ENCODE measurements at places on chromosomes 1 and 21.

GRCh38 chr1:96466842-96467241 lies 254.7 kb upstream of the PTBP2 start:
- no peak for DNase-seq

DNA sequence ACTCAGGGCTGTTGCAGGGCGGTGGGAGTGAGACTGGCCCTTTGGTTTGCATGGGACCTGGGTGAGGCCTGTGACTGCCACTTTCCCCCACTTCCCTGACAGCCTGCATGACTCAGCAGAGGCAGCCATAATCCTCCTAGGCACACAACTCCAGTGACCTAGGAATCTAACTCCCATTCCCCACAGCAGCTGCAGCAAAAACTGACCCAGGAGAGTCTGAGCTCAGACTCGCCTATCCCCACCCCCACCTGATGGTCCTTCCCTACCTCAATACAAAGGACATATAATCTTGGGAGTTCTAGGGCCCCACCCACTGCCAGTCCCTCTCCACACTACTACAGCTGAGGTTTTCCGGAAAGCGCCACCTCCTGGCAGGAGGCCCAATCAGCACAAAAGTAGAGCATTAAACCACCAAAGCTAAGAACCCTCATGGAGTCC lies 26.7 kb downstream of the NDC1 start:
- DNase-seq = no peak

DNA sequence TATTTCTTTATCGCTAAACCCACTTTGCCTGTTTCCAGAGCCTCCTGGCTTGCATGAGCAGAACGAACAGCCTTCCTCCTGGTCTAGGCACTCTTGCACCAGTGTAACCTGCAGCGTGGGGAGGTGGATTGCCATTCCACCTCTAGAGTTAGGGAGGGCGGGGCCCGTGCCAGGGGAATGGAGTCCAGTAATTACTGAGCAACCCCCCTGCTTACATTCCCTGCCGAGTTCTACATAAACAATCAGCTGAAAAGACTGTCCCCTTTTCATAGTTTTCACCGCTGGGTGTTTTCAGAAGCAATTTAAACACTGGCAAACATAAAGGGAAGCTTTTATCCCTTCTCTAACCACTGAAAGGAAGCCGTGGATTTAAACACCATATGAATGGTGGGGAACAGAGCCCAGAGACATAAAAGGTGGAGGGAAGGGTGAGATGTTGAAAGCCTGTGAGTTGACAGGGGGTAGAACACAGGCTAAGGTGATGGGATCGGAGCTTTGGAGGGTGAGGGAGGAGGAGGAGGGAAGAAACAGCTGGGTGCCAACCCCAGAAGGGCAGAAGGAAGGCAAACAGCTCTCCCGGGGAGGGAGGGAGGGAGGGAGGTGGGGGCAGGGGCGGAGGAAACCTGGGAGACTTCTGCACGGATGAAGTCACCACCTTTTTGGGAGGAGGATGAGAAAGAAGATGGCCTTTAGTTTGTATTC lies 68.0 kb upstream of the WDR26 start:
- DNase-seq = no peak

DNA sequence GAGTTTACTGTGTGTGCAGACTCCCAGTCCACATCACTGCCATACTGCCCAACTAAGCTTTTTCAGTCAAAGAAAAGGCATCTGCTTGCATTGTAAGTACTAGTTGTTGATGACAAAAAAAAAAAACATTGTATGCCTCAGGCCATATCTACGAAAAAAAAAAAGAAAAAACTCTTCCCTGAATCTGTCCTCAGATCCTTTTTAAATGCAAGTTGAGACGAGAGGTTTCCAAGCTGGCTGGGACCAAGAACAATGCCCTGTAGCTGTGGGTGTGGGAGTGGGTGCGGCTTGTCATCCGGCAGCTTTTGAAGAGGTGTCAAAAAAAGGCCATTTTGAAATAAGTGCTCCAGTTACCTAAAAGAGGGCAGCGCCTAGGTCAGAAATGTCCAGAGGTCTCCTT lies 29.2 kb upstream of the HHAT start:
- no peak for DNase-seq

DNA sequence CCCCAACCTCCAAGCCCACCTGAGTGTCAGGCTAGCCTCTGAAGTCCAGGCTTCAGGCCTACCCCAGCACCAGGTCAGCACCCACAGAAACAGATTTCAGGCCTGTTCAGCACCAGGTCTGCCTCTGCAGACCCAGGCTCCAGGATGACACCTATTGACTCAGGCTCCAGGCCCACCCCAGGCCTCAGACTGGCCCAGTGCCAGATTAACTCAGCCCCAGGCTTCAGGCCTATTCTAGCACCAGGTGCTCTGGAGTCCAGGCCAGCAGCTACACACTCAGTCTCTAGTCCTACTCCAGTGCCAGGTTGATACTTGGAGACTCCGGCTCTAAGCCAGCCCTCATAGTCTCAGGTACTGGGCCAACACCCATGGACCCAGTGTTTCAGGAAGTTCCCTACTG lies 541.7 kb upstream of the PBX1 start:
- DNase-seq = no peak

GRCh38 chr1:83976920-83977319 lies 22.0 kb downstream of the TTLL7 start:
- DNase-seq = no peak

- no peak for DNase-seq
Observed at GRCh38 chr1:156376146-156376545, 7.1 kb downstream of the RHBG start.

DNA sequence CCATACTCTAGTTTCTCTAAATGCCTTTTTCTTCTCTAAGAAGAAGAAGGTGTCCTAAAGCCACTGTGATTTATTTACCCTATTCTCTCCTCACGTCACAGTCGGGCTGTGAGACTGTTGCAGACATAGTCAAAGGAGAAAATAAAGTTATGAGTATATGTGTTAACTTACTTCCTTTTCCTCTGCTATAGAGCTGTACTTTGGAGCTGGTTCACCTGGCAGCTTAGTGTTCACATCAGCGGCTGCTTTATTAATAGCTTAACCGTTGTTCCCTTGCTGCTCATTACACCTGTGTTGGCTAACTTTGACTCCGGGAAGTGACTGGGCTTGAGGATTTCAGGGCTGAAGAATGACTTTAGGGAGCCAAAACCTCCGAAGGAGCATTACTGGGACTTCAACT lies 3.6 kb downstream of the PFKFB2 start:
- DNase-seq = no peak

- DNase-seq = no peak
Observed at GRCh38 chr1:201116091-201116490, 3.9 kb upstream of the CACNA1S start.

GRCh38 chr1:62110198-62110817 lies 84.3 kb upstream of the L1TD1 start:
- DNase-seq = no peak

GRCh38 chr1:174433451-174433850 lies 14.3 kb upstream of the GPR52 start:
- no peak for DNase-seq

DNA sequence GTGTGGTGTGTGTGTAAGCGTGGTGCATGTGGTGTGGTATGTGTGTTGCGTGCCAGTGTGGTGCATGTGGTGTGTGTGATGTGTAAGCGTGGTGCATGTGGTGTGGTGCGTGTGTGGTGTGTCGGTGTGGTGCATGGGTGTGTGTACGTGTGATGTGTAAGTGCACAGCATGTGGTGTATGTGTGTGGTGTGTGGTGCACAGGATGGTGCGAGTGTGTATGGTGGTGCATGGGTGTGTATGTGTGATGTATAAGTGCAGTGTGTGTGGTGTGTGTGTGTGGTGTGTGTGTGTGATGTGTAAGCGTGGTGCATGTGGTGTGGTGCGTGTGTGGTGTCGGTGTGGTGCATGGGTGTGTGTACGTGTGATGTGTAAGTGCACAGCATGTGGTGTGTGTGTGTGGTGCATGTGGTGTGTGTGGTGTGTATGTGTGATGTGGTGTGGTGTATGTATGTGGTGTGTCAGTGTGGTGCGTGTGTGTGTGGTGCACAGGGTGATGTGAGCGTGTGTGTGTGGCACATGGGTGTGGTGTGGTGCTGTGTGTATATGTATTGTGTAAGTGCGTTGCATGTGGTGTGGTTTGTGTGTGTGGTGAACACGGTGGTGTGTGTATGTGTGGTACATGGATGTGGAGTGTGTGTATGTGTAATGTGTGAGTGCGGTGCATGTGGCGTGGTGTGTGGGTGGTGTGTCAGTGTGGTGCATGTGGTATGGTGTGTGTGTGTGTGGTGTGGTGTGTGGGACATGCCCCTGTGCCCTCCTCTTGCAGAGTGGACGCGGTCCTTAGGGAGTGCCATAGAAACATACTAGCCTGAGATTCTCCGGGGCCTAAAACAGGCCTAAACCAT lies 1.1 kb upstream of the C2CD2 start:
- no peak for DNase-seq

GRCh38 chr1:85898861-85899260 lies 190.6 kb upstream of the ZNHIT6 start:
- DNase-seq = no peak

- DNase-seq = no peak
Observed at GRCh38 chr1:63261736-63262458, 60.5 kb upstream of the FOXD3 start.

- no peak for DNase-seq
Observed at GRCh38 chr21:31910074-31910470, 37.3 kb downstream of the HUNK start.

- DNase-seq = no peak
Observed at GRCh38 chr1:184101141-184101540, 49.6 kb downstream of the TSEN15 start.

GRCh38 chr1:1891349-1892078 lies 627 bp upstream of the GNB1 start:
- DNase-seq = peak; percentile 27

GRCh38 chr1:226973371-226973897 lies 33.3 kb downstream of the COQ8A start:
- DNase-seq = no peak

DNA sequence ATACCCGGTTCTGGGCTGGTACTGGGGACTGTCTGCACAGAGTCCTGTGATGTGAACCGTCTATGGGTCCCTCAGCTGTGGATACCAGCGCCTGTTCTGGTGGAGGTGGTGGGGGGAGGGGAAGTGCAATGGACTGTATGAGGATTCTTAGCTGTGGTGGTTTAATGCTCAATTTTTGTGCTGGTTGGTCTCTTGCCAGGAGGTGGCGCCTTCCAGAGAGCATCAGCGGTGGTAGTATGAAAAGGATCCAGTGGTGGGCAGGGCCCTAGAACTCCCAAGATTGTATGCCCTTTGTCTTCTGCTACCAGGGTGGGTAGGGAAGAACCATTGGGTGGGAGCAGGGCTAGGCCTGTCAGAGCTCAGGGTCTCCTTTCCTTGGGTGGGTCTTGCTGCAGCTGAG lies 89.4 kb upstream of the B3GALT2 start:
- DNase-seq = no peak

DNA sequence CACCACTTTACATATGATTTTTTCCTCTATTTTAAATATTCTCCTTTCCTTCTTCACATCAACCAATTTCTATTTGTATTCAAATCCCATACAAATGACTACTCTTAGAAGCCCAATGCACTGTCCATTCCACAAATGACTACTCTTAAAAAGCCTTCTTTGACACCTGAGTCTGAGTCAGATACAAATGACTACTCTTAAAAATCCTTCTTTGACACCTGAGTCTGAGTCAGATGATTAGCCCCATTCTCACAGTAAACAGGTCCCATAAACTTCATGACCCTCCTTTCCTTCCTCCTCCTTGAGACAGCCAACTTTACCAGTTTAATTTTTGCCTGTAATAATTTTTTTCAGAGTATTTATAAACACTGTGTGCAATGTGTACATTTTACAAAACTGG lies 231.3 kb upstream of the USP25 start:
- no peak for DNase-seq

DNA sequence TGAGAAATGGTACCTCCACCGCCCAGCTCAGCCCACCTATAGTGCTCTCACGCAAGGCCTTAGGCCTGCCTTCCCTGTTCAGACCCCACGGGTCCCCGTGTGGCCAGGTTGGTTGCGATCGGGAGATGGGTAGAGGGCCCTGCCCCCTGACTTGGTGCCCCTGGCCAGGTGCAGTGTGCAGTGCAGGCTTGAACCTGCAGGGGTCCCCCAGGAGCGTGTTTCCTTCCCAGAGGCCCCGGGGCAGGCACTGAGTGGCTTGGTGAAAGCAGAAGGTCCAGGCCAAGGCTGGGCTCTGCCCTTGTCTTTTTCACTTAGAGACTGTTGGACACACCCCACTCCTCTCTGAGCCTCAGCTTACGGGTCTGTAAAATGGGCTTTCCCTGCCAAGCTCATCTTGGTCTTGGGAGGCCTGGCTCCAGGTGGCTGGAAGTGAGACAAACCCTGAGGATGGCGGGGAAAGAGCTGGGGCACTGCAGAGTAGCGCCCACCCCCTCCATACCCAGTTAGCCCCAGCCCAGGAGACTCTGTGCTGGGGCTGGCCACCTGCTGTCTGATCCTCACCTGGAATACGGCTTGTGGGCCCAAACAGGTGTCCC lies 9.3 kb upstream of the HES5 start:
- no peak for DNase-seq

DNA sequence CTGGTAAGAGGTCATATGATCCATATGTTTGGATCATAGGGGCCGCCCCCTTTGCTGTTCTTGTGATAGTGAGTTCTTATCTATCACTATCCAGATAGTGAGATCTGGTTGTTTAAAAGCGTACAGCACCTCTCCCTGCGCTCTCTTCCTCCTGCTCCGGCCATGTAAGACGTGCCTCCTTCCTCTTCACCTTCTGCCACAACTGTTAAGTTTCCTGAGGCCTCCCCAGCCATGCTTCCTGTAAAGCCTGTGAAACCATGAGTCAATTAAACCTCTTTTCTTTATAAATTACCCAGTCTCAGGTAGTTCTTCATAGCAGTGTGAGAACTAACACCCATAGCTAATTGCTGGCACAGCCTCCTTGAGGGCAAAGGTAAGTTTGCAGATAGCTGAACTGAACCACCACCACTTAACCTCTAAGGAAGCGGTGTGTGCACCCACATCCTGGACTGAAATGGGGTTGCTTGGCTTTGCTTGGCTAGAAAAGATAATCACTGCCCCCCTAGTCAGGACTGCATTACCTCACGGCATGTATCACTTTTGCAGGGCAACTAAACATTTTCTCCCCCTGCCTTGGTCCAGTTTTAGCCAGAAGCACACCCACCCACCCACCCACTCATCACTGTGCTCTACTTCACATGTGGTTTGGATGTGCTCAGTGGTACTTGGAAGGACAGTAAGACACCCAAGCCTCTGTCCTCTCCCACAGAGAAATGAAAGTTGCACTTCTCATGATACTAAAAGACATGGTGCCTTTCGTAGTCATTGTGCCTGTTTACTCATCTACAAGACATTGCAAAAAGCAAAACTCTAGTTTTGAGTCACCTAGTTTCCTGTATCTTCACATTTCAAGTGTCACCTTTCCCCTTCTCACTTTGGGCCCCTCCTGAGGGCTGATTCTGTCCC lies 23.1 kb upstream of the PTAFR start:
- DNase-seq = no peak

GRCh38 chr1:22234476-22235030 lies 91.7 kb upstream of the WNT4 start:
- DNase-seq = no peak
